ENCODE measurements at places on chromosomes 4 and X.

DNA sequence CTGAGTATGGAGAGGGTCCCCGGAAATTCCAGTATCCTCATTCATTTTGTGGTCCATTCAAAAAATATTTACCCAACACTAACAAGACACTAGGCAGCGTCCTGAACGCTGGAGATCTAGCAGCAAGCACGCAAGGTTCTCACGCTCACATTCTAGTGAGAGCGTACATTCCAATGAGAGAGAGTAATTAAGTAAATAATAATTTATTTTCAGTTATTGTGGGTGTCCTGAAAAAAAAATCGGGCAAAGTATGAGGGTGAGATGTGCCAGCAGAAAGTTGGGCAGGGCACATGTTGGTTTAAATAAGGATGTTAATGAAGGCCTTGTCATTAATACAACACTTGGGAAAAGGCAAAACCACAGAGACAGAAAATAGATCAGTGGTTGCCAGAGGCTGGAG, 4.0 kb upstream of the TMEM156 start:
- DNase-seq = no peak

- no peak for DNase-seq
These were observed 134.8 kb upstream of the LDB2 start for GRCh38 chr4:17033025-17033767.

DNA sequence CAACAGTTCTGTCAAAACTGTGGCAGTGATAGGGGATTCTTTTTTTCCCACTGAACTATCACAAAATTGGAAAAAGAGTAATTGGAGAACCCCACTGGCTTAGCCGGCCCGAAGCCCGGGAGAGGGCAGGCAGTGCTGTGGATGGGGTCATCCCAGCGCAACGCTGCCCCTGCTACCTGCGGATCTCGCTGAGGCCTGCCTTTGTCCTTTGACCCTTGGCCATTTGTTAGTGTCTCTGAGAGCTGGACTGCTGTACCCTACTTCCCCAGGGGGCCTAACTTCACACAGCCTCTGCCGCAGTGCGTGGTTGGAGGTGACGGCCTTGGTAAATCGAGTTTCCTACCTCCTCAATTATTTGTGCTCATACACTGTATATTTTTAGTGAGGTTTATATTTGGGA, 43.0 kb upstream of the MSANTD1 start:
- no peak for DNase-seq

DNA sequence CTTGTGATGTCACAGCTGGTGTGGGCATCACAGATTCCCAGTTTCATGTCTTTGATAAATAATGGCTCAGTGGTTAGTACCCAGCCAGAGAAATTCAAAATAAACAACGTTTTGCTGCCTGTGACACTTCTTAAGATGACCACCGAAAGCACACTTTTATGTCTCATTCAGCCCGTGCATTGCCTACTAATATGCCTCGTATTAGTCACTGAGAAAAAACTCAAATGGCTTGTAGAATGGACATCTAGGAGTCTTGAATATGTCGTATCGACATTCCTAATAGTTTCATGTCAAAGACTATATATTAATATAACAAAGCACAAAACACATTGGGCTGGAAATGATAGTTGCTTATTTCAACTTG, 103.9 kb upstream of the FAT1 start:
- no peak for DNase-seq

DNA sequence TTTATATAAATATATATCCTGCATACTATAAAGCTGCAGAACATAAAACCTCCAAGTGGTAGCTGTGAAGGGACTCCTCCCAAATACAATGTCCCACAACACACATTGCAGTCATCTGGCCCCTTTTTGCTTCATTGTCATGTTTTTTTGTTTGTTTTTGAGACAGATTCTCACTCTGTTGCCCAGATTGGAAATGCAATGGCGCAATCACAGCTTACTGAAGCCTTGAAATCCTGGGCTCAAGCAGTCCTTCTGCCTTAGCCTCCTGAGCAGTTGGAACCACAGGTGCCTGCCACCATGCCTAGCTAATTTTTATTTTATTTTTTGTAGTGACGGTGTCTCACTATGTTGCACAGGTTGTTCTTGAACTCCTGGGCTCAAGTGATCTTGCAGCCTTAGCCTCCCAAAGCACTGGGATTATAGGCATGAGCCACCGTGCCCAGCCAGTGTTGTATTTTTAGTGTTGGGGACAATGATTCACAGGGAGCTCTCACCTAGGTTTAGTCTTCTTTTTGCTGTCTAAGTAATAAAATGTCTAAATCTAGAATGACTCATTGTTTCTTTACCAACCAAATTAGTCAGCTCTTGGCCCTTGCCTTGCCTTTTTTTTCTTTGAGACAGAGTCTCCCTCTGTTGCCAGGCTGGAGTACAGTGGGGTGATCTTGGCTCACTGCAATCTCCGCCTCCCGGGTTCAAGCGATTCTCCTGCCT, 24.0 kb upstream of the XIAP start:
- no peak for DNase-seq

DNA sequence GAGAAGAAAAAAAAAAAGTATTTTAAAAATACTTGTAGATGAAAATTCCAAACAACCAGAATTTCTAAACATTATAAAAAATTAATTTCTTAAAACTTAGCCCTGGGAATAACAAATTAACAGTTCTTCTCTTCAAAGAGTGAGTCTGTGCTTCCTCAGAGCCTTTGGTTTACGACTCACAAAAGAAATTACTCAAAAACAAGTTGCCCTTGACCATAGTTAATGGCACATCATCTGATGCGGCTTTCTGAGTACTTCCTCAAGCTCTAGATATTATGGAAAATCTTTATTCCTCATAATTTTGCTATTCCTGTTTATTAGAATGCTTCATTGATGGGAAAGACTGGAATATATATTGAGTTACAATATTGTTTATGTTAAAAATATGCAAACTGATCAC, 23.7 kb downstream of the TAPT1 start:
- DNase-seq = no peak

- no peak for DNase-seq
These were observed 33.1 kb upstream of the ZNF41 start for GRCh38 chrX:47515941-47516665.

DNA sequence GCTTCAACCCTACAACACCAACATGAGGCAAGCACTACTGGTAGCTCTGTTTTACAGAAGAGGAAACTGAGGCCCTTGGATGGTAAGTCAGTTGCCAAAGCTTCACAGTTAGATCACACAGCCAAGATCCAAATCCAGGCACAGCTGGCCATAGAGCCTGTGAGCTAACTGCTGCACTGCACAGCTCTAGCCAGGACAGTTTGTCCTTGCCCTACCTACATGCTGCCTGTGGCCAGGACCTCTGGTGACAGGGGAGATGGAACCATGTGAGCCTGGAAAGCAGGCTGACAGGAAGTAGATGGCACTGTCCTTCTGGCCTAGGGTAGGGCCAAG, 257.8 kb downstream of the FBXW7 start:
- no peak for DNase-seq

- no peak for DNase-seq
These were observed 41.2 kb downstream of the APLN start for GRCh38 chrX:129613596-129613995.
